ENCODE measurements at places on chromosomes 7 and 10.

DNA sequence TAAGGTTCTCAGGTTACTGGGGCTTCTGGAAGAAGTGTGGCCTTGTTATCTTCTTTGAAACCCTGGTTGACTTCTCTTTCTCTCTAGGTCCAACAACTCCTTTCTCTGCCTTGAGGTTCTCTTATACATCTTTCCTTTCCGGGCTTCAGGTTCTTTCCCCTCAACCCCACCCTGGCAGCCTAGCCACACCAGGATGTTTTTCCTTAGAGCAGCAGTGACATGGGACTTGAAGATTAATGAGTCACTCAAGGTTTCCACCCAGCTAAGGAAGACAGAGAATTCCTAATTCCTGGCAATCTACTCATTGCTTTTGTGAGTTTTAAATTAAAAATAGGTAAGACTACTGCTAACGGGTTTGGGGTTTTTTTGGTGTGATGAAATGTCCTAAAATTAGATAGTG lies 121.8 kb upstream of the HPS1 start:
- no peak for DNase-seq

- no peak for DNase-seq
These were observed 155.9 kb downstream of the DIP2C start for GRCh38 chr10:533611-534010.

DNA sequence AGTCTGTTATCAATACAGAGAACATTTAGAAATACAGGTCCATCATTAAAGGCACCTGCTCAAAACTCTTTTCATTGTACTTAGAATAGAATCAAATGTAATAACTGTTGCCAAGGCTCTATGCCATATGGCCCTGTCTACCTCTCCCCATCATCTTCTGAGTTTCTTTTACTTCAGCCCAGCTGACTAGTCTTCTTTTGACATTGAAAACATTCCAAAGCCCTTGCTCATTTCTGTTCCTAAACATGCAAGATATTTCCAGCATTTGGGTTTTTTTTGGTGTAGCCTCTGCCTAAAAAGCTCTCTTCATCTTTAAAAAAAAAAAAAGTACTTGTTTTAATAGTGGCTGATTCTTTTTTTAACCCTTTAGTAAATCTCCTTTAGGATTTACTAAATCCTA lies 165.5 kb upstream of the SMIM30 start:
- no peak for DNase-seq

DNA sequence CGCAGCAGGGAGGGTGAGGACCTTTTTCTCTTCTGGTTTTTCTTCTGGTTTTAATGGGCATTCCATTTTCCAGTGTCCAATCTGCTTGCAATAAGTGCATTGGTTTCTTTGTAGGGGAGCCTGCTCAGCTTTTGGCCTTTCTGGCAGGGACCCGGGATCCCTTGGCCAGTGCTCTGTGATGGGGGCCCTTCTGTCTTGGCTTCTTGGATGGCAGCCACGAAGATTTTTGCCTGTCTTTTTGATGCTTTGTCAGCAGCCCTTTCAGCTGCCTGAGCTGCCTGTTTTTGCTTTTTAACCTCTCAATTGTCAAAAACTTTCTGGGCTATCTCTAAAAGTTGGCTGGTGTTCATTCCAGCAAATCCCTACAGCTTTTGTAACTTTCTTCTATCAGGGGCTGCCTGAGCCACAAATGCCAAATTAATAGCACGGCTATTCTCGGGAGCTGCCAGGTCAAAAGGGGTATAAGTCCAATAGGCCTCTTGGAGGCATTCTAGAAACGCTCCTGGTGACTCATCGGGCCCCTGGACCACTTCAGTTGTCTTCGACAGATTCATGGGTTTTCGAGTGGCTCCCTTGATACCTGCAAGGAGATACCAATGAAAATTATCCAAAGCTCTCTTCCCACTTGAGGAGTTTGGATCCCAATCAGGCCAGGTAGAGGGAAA lies 179.9 kb upstream of the MBL2 start:
- DNase-seq: no peak

DNA sequence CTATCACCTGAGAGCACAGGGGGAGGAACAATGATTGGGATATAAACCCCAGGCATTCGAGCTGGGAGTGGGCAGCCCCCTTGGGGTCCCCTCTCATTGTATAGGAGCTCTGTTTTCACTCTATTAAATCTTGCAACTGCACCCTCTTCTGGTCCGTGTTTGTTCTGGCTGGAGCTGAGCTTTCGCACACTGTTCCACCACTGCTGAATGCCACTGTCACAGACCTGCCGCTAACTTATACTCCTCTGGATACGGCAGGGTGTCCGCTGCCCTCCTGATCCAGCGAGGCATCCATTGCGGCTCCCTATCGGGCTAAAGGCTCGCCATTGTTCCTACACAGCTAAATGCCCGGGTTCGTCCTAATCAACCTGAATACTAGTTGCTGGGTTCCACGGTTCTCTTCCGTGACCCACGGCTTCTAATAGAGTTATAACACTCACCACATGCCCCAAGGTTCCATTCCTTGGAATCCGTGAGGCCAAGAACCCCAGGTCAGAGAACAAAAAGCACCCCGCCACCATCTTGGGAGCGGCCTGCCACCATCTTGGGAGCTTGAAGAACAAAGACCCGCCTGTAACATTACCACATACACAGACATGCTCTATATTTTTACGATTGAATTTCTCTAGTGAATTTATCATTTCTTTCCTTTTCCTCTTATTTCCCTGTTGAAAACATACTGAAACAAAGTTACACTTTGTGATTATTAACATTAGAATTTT lies 9.0 kb downstream of the ZWINT start:
- DNase-seq: no peak

All from left forelimb (tissue), 1 donor.